ENCODE measurements at places on chromosomes 5 and 9. TPM values are rescaled to one million over a fixed set of nuclear protein-coding genes. Genes with fewer than 3 reads are reported as not detected.

Gene FEM1C
- 11.8 TPM for total RNA-seq

Gene HSD17B3
- total RNA-seq: not detected

Gene JAKMIP2
- total RNA-seq: not detected

Gene PLPP7
- total RNA-seq: 5.6 TPM

Gene PCDHGA9
- 1.2 TPM for total RNA-seq

Gene GLDC
- total RNA-seq: 2.1 TPM

Gene RALGPS1
- 1.6 TPM for total RNA-seq

Gene SLC25A48
- total RNA-seq: not detected

Gene CDH9
- total RNA-seq: not detected

Gene DELE1
- 58.5 TPM for total RNA-seq

Gene CCL21
- total RNA-seq: 0.53 TPM

Gene GRK6
- 47.7 TPM for total RNA-seq

Gene SPATA31D4
- total RNA-seq: not detected

Gene PCDHGA7
- 0.80 TPM for total RNA-seq

Gene CCNI2
- total RNA-seq: 0.25 TPM

Gene TAS2R1
- total RNA-seq: not detected

Gene SERF1B
- total RNA-seq: 18.2 TPM

Gene NPR3
- 0.05 TPM for total RNA-seq

Gene PDE8B
- total RNA-seq: not detected

Gene STK10
- total RNA-seq: 43.8 TPM

Gene PCDHGB1
- 0.60 TPM for total RNA-seq

Gene C5orf58
- not detected for total RNA-seq

Gene MPDZ
- total RNA-seq: 32.8 TPM

Gene FSTL4
- total RNA-seq: not detected

Gene GFI1B
- total RNA-seq: not detected

Gene KCTD16
- total RNA-seq: 0.05 TPM

Gene TRIM52
- 5.4 TPM for total RNA-seq

Gene SIT1
- not detected for total RNA-seq

Gene FGFR4
- total RNA-seq: 1.7 TPM

Gene CYLC2
- not detected for total RNA-seq

Gene CCNO
- 0.13 TPM for total RNA-seq

Gene OR4F3
- not detected for total RNA-seq

Gene PCDHGA3
- total RNA-seq: 0.49 TPM

Gene OBP2B
- total RNA-seq: not detected

Gene MZB1
- total RNA-seq: not detected

Gene COL23A1
- total RNA-seq: not detected

Gene WNK2
- total RNA-seq: not detected

Gene MYO10
- 57.5 TPM for total RNA-seq

Gene PDGFRB
- 0.69 TPM for total RNA-seq

Gene PCDHB5
- total RNA-seq: 0.47 TPM

Gene NR6A1
- 0.54 TPM for total RNA-seq

Gene PDZD2
- total RNA-seq: 4.5 TPM

Gene MYOT
- not detected for total RNA-seq

Gene STC2
- total RNA-seq: 25.2 TPM

Gene NMUR2
- total RNA-seq: not detected

Gene SLC46A2
- total RNA-seq: not detected

Gene PCDHGA12
- total RNA-seq: 4.7 TPM

Gene IFNA2
- total RNA-seq: not detected

Gene TMC1
- total RNA-seq: 0.13 TPM

Data from mammary microvascular endothelial cell (primary cell).